Effector CD4-positive, alpha-beta T cell (primary cell): ENCODE measurements at places on chromosomes 6 and 20.

- peak; percentile 56 for DNase-seq
These were observed 64.5 kb downstream of the AKAP7 start for GRCh38 chr6:131199568-131200272.

DNA sequence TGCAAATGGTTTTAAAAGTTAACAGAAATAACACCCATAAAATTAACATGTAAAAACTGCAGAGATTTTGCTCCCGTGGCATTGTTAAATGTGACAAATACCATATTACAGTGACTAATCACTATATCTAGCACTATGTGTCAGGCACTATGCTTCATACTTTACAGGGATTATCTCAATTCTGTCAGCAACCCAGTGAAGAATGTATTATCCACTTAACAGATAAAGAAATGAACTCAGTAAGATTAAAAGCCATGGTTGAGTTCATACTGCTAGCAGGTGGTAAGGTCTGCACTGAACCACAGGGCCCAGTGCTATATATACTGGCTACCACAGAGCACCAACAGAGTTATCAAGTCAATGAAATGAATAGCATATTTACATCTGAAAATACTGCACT, 65.4 kb downstream of the RWDD2A start:
- no peak for DNase-seq

DNA sequence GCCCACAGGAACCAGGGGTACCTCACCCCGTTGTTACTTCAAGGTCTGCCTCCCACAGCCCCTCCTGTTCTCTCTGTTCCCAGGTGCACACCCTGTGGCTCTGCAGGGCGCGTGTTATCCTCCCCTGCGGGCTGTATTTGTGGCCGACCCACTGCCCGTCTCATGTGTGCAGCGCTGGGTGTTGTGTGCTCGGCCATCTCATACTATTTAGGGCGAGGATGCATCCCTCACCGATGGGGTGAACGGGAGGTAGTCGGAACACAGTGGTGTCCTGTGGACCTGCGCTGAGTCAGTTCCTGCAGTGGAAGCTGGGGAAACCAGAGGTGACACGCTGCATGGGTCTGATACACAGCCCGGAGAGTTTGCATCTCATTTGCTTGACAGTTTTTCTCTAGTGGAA, 94.5 kb upstream of the SULF2 start:
- DNase-seq: no peak

DNA sequence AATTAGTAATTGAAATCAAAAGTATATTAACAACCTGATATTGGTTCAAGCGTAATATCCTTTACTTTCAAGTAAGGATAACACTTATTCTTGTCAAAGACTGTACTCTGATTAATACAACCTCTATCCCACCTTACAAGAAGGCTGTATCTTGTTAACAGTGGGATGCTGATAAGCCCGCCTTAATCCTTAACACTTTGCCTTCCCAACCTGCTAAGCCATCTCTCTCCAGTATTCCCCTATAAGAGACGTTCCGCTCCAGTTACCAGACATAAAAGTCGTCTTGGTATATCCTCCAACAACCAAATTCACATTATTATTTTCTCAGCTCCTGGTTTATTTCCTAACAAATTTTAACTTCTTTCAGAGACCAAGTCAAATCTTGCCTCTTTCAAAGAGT, 2.0 kb downstream of the BTBD9 start:
- no peak for DNase-seq

DNA sequence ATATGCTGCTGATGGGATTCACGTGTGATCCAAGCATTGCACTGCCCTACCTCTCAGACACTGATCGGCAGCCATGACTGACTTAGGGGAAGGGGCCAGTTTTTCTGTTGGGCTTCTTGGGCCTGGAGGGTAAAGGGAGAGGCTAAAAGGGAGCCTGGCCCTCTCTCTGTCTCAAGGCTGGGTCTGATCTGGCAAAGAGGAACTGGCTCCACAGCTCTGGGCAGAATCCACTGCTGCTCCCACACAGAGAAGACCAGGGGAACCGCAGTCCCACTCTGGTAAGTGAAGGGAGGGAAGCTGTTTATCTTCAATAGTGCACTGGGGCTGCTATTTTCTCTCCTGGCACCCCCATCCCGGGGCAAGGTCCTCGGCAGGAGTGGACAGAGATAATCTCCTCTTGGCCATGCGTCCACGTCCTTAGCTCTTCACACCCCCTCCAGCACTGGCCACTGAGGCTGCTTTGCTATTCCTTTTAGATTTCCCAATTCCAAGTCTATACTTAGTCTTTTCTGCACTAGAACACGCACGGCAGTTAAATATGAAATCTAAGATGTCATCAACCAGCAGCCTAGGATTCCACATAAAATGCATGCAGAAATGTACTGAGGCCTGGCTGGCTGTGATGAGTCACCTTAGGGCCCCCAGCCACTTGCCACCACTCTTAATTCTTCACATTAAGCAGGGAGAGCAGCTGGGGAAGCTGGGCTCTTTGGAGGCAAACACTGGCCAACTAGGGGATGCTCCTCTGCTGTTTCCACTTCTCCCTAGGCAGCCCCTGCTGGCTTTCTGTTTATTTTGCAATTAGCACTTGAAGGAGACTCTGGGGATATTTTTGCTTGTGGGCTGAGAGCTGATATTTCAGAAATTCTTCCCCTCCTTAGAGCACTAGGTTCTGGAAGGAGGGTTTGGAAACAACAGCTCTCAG, 87.8 kb upstream of the ARMC2 start:
- DNase-seq: no peak

DNA sequence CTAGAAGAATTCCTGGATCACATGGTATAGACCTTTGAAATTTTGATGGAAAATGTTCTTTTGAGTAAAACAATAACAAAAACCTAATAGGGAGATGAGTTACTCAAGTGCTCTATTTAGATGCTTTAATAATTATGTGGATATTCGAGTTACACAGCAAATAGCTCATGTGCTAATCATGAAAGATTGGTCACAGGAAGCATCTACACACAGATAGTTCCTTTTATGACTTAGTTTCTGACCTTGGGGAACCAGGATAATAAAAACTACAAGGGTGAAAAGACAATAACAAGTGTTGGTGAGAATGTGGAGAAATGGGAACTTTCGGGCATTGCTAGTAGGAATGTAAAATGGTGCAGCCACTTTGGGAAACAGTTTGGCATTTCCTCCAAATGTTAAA, 19.7 kb downstream of the UBE2V1 start:
- no peak for DNase-seq

GRCh38 chr6:7725412-7725811, 487 bp upstream of the BMP6 start:
- DNase-seq: no peak

- DNase-seq: no peak
These were observed 109.6 kb upstream of the RPS6KA2 start for GRCh38 chr6:166736634-166737033.
